ENCODE measurements at places on chromosomes 2 and 18.

GRCh38 chr18:3058328-3059191, 45.6 kb upstream of the LPIN2 start:
- DNase-seq: no peak

DNA sequence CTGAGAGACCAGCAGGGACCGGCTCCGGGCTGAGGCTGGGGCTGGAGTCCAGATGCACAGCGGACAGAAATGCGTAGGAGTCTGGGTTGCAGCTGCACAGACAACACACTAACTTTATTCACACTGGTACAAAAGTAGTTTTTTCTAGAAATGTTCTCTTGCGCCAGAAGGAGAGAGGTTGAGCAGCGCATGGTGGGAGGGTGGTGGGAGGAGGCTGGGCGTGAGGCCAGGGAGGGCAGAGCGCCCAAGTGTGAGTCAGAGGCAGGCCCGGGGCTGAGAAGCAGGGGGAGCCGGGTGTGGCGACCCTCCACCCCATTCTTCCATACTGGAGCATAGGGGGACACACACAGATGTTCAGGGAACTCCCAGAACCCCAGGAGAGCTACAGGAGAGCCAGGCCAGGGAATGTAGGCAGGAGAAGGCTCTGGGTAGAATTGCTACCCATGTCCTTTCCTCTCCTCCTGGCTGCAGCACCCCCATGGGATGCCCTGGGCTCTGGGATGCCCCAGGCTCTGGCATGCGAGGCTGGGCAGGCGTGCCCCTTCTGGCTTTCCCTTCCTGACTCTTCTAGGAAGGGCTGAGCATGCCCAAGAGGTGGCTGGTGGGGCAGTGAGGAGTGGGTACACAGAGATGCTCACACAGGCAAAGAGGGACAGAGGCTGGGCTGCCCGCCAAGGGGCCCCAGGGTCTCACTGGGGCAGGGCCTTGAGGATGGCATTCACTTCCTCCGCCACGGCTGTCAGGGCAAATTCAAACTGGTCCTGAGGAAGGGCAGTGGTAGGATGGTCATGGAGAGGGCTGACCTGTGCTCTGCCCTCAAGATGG, 10.6 kb downstream of the DNAJB2 start:
- peak; percentile 60 for DNase-seq

GRCh38 chr2:104769096-104769495, 84.8 kb upstream of the POU3F3 start:
- DNase-seq: peak; percentile 93

DNA sequence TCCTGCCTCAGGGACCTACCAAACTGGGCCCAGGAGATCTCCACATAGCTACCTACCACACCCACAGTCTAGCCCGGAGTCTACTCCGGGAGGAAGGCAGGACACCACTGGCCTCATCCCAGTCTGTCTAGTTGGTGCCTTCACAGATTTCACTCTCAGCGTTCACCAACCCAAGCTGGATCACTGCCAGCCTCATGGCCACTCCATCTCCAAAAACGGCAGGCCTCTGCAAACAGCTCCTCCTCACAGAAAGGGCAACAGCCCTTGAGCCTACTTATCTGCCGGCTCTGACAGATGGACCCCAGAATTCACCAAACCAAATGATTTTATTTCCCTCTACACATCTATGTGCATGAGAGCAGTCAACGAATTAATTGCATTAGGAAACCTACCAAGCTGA, 61.3 kb downstream of the NCKAP5 start:
- no peak for DNase-seq

GRCh38 chr18:75170022-75170789, 38.7 kb downstream of the PTGR3 start:
- no peak for DNase-seq

- no peak for DNase-seq
Measured at GRCh38 chr2:166011660-166012059, 58.1 kb upstream of the TTC21B start.

DNA sequence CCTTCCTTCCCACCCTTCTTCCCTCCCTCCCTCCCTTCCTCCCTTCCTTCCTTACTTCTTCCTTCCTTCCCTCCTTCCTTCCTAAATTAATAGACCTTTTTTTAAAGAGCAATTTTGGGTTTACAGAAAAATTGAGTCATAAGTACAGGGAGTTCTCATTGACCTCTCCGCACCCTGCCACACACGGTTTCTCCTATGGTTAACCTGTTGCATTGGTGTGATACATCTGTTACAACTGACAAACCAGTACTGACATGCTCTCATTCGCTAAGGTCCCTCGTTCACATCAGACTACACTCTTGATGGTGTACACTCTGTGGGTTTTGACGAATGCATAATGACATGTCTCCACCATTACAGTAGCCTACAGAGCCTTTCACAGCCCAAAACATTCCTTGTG, 11.6 kb upstream of the SDC1 start:
- DNase-seq: no peak

GRCh38 chr2:65666156-65666725, 233.8 kb upstream of the SPRED2 start:
- no peak for DNase-seq

- DNase-seq: no peak
Measured at GRCh38 chr18:35716169-35716831, 134.8 kb downstream of the GALNT1 start.

GRCh38 chr18:73004260-73004659, 136.5 kb upstream of the NETO1 start:
- no peak for DNase-seq

GRCh38 chr2:172244419-172245130, 141.9 kb upstream of the DLX2 start:
- no peak for DNase-seq

DNA sequence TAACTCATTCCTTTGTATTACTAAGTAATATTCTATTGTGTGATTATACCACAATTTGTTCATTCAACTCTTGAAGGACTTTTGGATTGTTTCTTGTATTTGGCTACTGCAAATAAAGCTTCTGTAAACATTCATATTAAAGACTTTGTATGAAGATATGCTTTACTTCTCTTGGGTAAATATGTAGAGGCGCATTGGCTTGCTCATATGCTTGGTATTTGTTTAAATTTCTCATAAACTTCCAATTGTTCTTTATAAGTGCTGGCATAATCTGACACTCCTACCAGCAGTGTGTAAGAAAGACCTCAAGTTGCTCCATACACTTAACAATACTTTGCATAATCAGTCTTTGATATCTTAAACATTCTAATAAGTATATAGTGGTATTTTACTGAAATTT, 792.8 kb upstream of the LRRTM1 start:
- DNase-seq: no peak

- DNase-seq: no peak
Measured at GRCh38 chr2:31258351-31258750, 24.4 kb downstream of the EHD3 start.

- DNase-seq: peak; percentile 85
Measured at GRCh38 chr2:45993476-45993991, 303.7 kb upstream of the EPAS1 start.

DNA sequence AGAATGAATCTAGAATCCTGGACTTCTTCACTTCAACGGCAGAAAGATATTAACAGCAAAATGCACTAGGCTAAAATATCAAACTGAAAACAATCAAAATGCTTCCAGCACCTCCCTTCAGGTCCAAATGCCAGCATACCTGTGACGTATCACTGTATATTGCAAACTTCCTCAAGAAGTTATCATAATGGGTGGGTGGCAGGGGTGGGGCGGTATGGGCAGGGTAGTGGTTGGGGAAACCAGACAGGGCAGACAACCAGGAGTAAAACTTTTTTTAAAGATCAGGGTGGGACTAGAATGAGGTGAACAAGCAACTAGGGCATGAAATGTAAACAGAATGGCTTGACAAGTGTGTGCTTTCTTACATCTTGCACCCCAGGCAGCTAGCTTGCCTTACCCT, 140.9 kb downstream of the SATB2 start:
- DNase-seq: no peak

DNA sequence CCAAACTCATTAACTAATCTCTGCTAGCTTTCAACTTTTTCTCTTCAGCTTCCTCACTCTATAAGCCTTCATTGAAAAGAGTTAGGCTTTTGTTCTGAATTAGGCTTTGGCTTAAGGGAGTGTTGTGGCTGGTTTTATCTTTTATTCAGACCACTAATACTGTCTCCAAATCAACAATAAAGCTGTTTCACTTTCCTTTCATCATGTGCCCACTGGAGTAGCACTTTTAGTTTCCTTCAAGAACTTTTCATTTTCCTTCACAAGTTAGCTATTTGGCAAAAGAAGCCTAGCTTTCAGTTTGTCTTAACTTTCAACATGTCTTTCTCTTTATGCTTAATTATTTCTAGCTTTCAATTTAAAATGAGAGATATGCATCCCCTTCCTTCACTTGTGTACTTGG, 271.7 kb upstream of the FSIP2 start:
- no peak for DNase-seq
